ENCODE measurements at places on chromosomes 1 and 21. TPM values are rescaled to one million over a fixed set of nuclear protein-coding genes. Genes with fewer than 3 reads are reported as not detected.

Gene KRTAP19-2
- total RNA-seq, result not detected

Gene UTS2
- total RNA-seq, result not detected

Gene AMY2A
- 0.25 TPM for total RNA-seq

Gene CFHR2
- not detected for total RNA-seq

Gene HAO2
- not detected for total RNA-seq

Gene TMPRSS15
- total RNA-seq, result under 0.01 TPM

Gene ADORA1
- total RNA-seq, result 9.1 TPM

Gene PCSK9
- total RNA-seq, result 2.0 TPM

Measured in temporal lobe (tissue), 4 donors.